GM18507 (cell line): ENCODE measurements at places on chromosomes 2 and 18.

GRCh38 chr2:217283460-217283859 lies 423.6 kb upstream of the TNP1 start:
- DNase-seq: no peak

DNA sequence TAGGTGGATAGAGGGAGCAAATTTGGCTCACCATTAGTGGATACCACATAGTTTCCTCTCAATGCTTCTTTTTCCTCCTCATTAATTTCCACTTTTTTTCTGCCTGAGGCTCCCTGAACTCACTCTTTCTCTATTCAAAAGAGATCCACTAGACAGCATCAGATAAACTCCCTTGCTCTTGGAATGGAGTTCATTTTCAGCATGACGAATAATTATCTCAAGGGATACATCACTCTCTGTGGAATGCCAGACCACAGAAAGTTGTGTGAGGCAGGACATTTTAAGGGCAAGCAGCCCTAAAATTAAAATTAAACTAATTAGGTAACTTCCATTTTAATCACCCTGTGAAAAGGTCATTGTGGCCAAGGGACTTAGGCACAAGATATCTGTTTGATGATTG lies 1920.1 kb upstream of the CELF4 start:
- no peak for DNase-seq

GRCh38 chr2:11799826-11800225 lies 53.4 kb downstream of the LPIN1 start:
- no peak for DNase-seq

GRCh38 chr2:226478109-226478809 lies 321.4 kb downstream of the IRS1 start:
- no peak for DNase-seq

DNA sequence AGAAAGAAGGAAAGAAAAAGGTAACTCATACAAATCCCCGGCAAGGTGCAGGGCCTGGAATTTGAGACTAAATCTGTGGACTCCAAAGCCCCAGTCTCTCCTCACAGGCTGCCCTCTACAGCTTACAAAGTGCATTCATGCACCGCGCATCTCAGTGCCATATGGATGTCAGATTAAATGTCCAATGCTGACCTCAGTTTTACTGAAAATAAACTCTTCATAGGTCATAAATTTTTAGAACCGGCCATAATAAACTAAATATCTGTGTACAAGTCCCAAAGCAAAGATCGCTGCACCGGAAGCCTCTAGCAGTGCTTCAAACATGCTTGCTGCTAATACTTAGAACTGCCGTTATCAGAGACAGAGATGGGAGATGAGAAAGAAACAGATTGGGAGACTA lies 17.7 kb downstream of the ST6GAL2 start:
- no peak for DNase-seq

GRCh38 chr2:61460163-61460562 lies 10.7 kb downstream of the USP34 start:
- DNase-seq: no peak

DNA sequence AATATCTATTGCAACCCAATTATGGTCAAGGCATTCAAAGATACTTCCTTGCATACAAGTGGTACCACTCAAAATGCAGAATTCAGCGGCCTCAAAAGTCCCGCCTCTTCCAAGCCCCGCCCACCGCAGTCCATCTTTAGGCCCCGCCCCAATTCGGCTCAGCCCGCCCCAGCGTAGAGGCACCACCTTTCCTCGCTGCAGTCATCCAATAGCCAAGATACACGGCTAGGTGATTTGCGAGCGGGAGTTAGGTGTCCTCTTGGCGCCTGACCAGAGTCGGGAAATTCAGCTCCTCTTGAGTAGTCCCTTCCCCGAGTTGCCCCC lies 431 bp upstream of the SEC11C start:
- peak; percentile 94 for DNase-seq

DNA sequence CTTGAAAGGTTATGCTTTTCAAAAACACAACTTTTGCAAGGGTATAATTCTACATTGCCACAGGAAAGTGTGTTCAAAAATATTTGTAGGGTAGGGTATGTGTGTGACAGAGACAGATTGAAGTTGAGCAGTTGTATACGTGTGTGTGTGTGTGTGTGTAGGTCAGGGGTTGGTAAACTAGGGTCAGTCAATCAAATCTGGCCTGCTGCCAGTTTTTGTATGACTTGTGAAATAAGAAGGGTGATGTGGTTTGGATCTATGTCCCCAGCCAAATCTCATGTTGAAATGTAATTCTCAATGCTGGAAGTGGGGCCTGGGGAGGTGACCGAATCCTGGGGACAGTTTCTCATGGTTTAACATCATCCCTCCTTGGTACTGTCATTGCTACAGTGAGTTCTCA lies 148.2 kb downstream of the CERS6 start:
- no peak for DNase-seq

DNA sequence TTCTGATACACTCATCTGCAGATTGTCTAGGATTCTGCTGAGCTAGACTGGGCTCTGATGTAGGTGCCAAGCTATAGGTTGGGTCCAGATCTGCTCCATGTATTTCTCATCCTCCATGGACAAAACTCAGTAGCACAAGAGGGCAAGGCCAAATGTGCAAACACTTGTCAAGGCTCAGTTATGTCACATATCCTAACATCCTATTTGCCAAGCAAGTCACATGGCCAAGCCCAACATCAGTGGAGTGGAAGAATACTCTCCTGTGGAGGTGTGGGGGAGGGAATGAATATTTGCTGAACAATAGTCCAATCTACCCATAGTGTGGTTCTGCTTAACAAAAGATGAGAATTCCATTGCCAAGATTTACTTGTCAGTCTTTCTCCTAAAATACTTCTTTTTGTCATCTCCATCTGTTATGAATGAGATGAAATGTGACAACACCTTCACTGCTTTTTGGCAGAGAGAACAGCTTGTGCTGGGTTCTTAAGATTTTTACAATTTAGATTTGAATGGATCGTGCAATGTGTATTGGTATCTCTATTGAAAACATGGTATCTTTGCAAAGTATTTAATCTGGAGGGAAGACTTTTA lies 89.9 kb downstream of the OXER1 start:
- DNase-seq: no peak

GRCh38 chr2:173708806-173709205 lies 256.4 kb downstream of the SP3 start:
- no peak for DNase-seq

DNA sequence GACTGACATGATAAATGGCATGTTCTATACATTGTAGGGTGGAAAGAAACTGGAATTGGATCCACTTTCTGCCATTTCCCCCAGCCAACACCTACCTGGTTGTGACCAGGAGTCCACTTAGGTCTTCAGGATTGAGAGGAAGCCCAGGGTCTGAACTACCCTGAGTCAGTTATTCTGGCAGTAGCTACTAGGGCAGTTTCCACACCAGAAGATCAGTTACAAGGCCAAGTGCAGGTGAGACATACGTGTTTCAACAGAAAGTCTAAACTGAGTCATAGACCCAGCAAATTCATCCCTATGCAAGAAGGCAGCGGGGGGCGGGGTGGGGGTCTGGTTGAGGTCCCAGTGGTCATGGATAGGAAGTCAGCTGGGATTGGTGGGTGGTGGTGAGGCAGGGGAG lies 21.9 kb downstream of the ANTXR1 start:
- DNase-seq: no peak

DNA sequence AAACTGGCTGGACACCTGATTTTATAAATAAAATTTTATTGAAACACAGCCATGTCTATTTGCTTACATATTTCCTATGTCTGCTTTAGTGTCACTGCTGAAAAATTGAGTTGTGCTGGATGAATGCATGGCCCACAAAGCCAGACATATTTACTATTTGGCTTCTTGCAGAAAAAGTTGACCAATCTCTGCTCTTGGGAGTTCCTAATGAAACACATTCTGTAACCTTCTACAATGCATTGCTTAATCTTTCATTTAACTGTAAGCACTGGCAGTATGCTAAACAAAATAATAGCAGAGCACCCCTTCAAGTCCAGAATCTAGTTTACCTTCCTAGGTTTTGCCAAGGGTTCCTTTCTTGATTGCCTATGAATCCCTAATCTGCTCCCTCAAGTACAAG lies 17.7 kb upstream of the SERPINB7 start:
- no peak for DNase-seq

DNA sequence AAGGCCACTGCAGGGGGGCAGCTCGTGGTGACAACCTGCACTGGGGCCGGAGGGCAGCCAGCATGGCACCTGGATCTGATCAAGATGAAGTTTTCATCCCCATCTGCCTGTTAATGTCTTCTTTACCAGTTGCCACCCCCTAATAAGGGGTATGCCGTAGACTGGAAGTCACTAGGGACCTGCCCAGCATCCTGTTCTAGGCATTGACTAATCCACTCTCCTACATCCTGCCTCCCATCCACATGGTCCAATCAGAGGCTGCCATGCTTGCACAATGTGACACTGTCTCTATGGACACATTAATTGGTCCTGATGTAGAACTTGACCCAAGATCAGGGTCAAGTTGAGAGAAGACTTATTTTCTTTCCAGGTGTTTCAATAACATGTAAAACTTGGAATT lies 95.1 kb upstream of the LCLAT1 start:
- no peak for DNase-seq

- DNase-seq: no peak
Observed at GRCh38 chr2:68916226-68916625, 36.5 kb downstream of the GKN2 start.

DNA sequence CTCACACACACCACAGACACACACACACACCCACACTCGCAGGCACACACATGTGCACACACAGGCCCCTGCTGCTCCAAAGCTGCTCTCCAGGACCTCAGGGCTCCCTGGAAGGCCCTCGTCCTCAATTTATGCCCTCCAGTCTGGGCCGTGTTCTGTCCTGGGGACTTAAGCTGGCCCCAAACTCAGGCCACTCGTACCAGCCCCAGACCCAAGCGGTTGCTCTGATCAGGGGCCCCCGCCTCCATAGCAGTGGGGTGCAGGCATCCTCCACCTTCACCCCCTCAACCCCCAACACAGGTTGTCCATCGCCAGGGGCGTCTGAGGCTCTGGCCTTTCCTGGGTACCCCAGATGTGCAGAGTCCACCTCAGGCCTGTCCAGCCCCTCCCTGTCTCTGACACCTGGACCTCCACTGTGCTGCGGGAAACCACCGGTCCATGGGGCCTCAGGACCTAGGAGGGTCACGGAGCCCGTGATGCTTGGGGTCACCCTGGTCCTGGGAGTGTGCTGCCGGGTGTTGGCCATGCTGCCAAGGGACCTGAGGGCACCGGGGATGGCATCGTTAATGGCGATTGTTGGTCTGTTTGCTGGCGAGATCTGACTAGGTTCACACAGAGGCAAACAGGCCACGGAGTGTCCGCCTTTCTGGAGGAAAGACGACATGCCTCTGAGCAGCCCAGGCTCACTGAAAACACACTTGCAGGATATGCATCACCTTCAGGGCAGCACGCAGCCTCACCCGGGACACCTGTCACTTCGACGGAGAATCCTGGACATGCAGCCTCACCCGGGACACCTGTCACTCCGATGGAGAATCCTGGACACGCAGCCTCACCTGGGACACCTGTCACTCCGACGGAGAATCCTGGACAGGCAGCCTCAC lies 155.6 kb downstream of the NDUFA10 start:
- DNase-seq: no peak

GRCh38 chr18:75582406-75582821 lies 154.9 kb upstream of the SMIM21 start:
- no peak for DNase-seq

DNA sequence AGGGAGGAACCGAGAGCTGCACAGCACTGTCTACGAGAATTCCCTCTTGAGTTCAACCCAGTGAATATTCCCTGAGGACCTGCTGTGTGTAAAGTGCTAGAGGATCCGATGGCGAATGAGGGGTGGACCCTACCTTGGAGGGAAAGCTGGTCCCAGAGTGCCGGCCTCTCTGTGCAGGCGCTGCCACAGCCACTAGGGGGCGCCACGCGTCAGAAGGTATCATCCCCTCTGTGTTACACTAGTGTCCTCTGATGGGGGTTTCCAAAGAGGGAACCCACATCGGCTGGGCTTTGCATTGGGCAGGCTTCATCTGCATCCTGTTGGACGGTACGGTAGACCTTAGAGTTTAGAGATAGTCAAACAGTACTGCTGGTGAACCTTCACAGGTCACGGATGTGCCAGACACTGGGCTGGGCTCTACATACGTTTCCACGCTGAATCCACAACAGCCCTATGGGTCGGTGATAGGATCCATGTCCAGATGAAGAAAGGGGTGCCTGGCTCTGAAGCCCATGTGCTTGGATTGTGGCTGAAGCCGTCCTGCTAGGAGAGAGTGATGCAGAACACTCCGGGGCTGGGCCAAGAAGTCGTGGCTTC lies 39.0 kb downstream of the COA5 start:
- peak; percentile 20 for DNase-seq

- DNase-seq: no peak
Observed at GRCh38 chr2:175256806-175257585, 75.5 kb upstream of the ATP5MC3 start.

DNA sequence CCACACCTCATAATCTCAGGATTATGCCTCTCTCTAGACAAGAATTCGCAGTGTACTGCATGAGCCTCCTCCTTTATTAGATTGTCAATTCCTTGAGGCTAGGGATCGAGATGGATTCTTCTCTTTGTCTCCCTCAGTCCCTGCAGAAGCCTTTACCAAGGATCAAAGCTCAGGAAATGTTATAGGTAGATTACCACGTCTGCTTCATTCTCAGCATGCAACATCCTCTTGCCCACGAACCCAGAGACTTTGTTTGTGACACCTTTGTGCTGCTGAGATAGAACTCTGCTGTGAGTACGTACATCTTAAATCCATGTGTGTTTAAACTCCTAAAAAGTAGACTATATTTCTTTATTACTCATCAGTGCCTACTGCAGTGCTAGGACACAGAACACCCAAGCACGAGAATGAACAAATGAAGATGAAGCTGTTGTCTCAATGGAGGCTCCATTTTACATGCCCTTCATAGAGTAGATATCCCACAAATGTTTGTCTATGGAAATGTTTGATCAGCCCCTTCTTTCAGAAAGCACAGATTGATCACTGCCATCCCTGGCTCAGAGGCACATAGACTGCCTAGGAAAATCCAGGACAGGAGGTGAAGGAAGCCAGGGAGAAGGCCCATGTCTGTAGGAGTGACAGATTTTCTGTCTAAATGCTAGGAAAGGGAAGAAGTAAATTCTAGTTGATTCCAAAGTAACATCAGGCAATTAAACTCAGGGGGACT lies 98.8 kb upstream of the KLHL29 start:
- no peak for DNase-seq

- DNase-seq: no peak
Observed at GRCh38 chr2:18925296-18925695, 335.9 kb upstream of the NT5C1B start.

GRCh38 chr18:34710458-34710914 lies 388 bp downstream of the DTNA start:
- no peak for DNase-seq

DNA sequence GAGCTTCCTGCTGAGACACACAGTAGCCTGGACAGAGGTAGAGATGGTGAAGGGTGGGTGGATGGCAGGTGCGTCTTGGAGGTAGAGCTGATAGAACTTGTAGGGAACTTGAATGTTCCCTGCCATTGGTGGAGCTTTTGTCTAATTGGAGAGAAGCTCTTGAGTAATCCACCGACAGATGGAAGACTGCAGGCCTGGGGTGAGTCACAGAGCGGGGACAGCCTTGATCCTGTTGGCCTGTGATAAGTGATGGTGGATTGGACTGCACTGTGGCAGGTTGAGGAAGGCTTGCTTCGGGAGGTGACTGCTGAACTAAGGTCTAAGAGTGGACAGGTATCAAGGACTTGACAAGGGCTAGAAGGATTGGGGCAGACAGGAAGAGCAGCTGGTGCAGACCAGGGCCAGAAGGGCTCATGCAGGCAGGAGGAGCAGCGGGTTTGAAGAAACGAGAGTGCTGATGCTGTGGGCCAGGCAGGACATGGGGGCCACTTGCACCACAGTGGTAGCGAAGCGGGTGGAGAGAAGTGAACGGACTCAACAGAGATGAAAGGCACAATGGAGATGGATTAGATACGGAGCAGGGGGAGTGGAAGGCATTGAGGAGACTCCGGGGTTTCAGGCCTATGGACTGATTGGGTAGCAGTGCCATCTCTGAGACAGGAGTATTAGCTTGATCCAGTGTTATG lies 16.3 kb downstream of the CABLES1 start:
- no peak for DNase-seq
